Muscle of arm (tissue), 14 donors: ENCODE measurements at places on chromosomes 12 and 14.

DNA sequence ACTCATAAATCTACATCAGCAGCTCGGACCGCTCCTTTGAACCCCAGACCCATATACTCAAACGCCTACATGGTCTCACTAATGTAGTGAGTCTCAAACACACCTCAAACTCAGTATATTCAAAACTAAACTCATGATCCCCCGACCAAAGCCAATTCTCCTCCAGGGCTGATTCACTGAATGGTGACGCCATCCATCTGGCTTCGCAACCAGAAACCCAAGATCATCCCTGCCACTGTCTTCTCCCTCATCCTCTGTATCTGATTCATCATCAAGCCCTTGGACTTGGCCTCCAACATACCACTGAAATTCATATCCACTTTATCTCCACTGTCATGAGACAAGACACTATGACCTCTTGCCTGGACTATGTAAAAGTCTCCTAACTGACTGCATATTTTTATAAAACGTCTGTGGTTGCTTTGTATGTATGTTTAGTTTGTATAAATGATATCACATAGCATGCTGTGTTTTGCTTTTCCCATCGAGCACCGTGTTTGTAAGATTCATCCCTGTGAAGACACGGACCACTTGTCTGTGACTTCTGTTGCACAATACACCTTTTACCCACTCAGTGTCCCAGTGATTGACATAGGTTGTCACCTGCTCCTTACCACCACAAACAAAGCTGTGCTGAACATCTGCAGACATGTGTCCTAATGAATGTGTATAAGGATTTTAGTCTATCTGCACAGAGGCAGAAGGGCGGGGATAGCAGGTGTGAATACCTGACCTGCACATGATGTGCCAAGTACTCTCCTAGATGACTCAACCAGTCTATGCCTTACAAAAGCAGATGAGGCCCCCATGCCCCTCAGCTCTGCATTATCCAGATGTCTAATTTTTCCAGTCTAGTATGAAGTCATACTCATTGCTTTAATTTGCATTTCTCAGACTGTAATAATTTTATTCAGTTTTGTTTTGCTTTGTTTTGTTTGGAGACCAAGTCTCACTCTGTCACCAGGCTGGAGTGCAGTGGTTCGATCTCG is 76.9 kb downstream of the VWF start:
- no peak for DNase-seq

GRCh38 chr12:54009171-54010052 is 627 bp downstream of the HOXC8 start:
- no peak for DNase-seq

GRCh38 chr12:27592548-27592947 is 68.5 kb downstream of the PPFIBP1 start:
- DNase-seq: peak; percentile 86

DNA sequence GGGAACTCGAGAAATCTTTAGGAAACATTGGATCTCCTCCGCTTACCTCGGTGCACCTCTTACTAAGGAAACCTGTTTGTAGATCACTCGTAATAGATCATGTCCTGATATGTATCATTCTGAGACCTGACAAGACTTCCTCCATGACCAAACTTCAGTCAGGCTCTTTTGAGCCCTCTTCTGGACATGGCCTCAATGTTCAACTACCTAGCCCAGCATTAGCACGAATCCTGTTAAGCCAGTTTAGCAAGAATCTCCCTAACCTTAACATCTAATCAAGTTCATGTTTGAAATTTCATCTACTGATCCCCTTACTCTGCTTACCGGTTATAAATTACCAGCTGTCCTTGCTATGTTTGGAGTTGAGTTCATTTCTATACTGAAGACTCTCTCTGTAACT is 713.9 kb upstream of the USP15 start:
- no peak for DNase-seq

- DNase-seq: no peak
These were observed 2.1 kb upstream of the NDRG2 start for GRCh38 chr14:21026988-21027315.

DNA sequence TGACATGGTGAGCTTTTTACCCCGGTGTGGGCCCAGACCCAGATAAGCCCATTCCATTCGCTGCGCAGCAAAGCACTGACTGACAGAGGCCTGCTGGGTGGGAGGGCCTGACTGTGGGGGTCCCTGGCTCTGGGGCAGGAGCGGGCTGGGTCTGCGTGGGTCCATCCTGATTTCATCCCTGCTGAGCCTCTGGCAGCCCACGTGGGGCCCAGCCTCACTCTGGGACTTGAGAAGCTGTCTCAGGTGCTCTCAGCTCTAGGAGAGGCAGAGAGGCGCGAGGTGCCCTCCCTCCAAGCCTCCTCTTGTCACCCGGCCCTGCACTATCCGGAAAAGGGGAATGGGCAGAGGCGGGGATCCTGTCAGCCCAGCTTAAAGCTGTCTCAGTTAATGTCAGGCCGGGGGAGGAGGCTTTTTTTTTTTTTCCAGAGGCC is 927 bp downstream of the ABCB9 start:
- DNase-seq: no peak

GRCh38 chr14:81415781-81416180 is 15.7 kb upstream of the STON2 start:
- no peak for DNase-seq

GRCh38 chr14:68513838-68514607 is 278.8 kb downstream of the ZFP36L1 start:
- no peak for DNase-seq

DNA sequence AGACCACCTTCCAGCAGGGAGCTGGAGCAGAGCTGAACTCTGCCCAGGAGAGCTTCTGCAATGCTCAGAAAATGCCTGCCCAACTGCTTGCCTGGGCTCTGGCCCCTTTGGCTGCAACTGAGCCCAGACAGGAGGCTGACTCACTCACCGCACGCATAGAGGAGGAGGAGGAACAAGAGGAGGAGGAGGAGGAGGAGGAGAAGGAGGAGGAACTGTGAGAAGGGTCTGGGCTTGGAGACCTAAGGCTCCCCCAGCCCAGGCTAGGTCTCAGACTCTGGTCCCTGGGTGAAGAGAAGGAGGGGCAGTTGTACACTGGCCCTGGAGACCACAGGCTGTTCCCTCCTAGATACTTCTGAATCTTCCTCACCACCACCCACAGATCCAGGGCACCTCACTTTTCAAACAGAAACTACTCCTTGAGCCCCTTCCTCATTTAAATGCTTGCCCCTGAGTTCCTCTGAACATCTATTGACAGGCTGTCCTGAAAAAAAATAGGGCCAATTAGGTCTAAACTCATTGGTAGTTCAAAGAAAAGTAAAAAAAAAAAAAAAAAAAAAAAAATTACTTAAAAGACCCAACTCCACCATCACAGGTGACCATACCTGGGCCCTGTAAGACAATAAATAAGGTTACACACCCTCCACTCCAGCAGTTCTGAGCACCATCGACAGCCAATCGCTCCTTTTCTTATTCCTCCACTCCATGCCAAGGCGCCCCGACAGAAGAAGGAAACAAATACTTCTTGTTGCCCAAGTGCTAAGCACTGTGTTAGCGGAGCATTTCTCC is 674 bp downstream of the VDR start:
- DNase-seq: no peak

- no peak for DNase-seq
These were observed 266.8 kb downstream of the NEDD1 start for GRCh38 chr12:97173688-97174410.

GRCh38 chr14:100748944-100749343 is 22.3 kb downstream of the DLK1 start:
- DNase-seq: no peak

DNA sequence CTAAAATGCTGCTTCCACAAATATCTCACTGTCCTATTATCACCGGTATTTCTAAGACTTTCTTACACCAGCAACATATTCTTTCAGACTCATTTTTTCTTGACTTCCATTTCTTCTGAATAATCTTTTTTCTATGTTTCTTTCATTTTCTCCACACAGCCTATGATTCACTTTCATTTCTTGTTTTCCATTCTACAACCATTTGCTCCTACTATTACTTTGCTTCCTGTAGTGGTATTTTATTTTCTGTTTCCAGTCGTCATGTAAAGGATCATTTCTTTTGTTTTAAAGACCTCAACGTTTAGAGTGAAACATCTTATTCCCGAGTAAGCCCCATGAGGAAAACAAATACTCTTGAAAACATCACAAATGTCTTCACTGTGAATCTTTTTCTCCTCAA is 182.2 kb upstream of the MDGA2 start:
- DNase-seq: no peak

- DNase-seq: no peak
These were observed 10.4 kb downstream of the B4GALNT3 start for GRCh38 chr12:470133-470532.
